Trophoblast cell (in vitro differentiated cells and primary cell): ENCODE measurements at places on chromosomes 1 and 21.

DNA sequence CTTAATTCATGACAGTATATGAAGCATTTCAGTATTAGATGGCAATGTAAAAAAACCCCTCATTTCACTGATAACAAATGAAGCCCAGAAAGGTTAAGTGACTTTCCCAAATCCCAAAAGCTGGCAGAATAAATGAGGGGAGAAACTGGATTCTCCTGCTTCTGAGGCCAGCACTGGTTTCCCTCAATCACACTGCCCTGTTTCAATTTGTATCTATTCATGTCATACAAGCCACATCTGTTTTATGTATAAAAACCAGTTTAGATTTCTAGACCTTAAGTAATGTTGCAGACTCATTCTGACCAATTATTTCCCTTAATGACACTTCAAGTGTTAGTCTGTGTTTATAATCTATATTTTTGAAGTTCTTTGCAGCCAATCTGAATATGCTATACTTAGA, 16.8 kb downstream of the PLPPR4 start:
- no peaks in the 10 kb centered on the region for H3K4me1 ChIP-seq
- no peaks in the 10 kb centered on the region for H3K36me3 ChIP-seq
- DNase-seq, result no peak
- H3K27ac ChIP-seq, result no peak overlapping the region
- H3K4me3 ChIP-seq, result no peak overlapping the region

DNA sequence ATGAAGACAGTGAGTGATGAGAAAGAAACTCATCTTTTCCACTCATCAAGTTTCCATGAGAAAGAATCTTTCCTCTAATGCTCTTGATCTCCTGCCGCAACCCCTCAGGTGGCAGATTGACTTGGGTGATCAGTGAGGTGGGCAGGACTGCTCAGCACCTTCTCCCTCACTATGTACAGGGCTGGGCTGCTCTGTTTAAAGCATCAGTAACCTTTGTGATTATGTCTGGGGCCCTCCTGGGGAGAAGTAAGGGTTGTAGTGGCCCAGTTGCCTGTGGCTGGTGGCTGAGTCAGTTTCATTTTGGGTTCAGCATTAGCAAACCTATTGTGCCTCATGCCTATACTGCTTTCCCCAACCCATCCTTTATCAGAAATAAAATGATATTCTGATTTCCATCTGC, 366.0 kb downstream of the TTLL7 start:
- H3K4me3 ChIP-seq, result no peak overlapping the region
- H3K36me3 ChIP-seq, result no peaks in the 10 kb centered on the region
- H3K27me3 ChIP-seq, result no peaks in the 10 kb centered on the region
- no peak for DNase-seq

DNA sequence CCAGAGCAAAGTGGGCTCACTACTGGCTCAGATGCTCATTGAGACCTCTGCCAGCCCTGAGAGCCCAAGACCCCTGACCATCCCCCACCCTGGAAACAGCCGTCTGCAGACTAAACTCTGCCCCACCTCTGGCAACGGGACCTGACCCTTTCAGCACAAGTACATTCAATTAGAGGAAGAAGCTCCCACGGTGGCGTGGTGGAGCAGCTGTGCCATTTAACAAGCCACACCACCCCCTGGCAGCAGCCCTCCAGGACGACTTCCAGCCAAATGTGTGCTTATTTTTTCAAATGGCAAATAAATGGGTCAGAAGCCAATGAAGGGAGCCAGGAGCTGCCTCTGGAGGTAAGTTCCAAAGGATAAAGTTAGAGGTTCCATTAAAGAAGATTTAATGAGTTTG, 226.7 kb downstream of the NPHP4 start:
- H3K4me3 ChIP-seq, result no peak overlapping the region
- no peaks in the 10 kb centered on the region for H3K36me3 ChIP-seq
- H3K4me1 ChIP-seq, result peaks cover 16% of the 10 kb centered on the region
- DNase-seq, result no peak
- H3K27me3 ChIP-seq, result no peaks in the 10 kb centered on the region
- no peak overlapping the region for H3K27ac ChIP-seq

GRCh38 chr1:240107058-240107684, 15.5 kb downstream of the FMN2 start:
- H3K27ac ChIP-seq, result no peak overlapping the region
- H3K36me3 ChIP-seq, result no peaks in the 10 kb centered on the region
- no peak overlapping the region for H3K4me3 ChIP-seq
- no peaks in the 10 kb centered on the region for H3K4me1 ChIP-seq
- DNase-seq, result no peak
- H3K27me3 ChIP-seq, result no peaks in the 10 kb centered on the region

DNA sequence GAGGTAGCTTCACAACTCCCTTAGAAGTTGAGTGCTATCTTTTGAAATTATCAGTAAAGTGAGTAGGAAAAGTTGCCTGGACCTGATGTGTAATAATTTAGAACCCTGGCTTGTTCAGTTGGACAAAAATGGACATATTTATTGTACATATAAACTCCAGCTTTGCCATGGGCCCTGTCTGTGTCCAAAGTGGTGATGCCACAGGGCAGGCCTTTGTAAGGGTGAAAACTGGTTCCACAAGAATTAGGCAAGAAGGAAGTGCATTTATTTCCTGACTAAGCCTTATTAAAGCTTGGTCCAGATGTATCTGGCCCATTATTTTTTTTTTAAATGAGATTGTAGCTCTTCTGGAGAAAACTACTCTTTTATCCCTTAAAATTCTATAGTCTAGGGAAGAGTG, 47.9 kb downstream of the MACO1 start:
- H3K27ac ChIP-seq, result no peak overlapping the region
- H3K36me3 ChIP-seq, result peaks cover 3% of the 10 kb centered on the region
- no peaks in the 10 kb centered on the region for H3K27me3 ChIP-seq
- peaks cover 4% of the 10 kb centered on the region for H3K4me1 ChIP-seq

DNA sequence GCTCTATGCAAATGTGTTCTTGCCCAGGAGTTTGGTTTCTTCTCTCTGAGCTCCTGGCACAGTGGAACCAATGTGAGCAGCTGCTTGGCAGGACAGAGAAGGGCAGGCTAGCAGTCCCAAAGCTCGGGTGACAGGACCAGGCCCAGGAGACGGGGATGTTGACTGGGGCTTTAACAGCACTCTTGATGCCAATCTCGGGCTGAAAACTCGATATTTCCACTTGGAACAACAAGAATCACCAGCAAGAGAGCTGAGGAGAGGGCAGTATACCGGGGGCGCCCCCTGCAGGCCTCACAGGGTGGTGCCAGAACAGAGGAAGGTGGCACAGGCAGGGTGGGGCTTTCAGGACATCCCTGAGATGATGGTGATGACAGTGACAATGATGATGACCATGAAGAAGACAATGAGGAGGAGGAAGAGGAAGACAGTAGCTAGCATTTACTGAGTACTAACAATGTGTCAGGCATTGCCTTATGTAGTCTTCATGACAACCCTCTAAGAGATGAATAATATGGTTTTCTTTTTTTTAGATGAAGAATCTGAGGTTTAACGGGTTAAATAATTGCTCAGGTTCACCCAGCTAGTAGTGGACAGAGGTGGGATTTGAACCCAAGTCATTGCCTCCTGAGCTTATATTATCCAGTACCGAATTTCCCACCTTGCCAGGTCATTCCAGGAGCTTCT, 2.7 kb upstream of the KCNJ9 start:
- H3K36me3 ChIP-seq, result no peaks in the 10 kb centered on the region
- no peaks in the 10 kb centered on the region for H3K4me1 ChIP-seq
- peak; percentile 43 for DNase-seq
- H3K27ac ChIP-seq, result no peak overlapping the region
- peaks cover 5% of the 10 kb centered on the region for H3K27me3 ChIP-seq

- no peaks in the 10 kb centered on the region for H3K4me1 ChIP-seq
- no peaks in the 10 kb centered on the region for H3K27me3 ChIP-seq
- H3K36me3 ChIP-seq, result no peaks in the 10 kb centered on the region
- no peak overlapping the region for H3K27ac ChIP-seq
- no peak overlapping the region for H3K4me3 ChIP-seq
- peak; percentile 31 for DNase-seq
Measured at GRCh38 chr1:25529518-25530185, 13.8 kb upstream of the LDLRAP1 start.

DNA sequence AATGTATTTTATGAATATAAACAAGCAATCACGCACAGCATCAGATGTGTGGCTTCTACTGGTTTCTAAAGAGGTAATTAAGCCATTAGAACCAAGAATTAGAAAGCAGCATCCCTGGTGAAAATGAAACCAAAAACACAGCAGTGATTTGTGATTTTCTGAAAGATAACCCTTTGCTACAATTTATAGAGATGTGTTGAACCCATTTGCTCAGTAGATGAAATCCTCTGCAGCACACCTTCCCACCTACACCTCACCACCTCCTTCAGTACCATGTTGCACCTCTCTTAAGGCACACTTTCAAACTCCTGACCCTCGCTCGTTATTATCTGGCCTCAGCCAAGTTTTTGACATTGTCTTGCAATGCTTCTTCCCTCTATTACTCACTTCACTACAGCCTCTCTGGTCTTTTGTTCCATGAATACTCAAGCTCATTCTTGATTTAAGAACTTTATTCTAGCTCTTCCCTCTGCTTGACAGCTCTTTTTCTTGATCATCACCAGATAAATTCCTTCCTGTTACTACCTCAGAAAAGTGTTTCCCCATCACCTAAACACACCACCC, 38.6 kb downstream of the NSL1 start:
- no peak for DNase-seq
- H3K4me1 ChIP-seq, result no peaks in the 10 kb centered on the region
- H3K36me3 ChIP-seq, result peaks cover 2% of the 10 kb centered on the region
- H3K27me3 ChIP-seq, result no peaks in the 10 kb centered on the region

GRCh38 chr1:185450917-185451316, 133.9 kb upstream of the IVNS1ABP start:
- H3K4me1 ChIP-seq, result no peaks in the 10 kb centered on the region
- no peaks in the 10 kb centered on the region for H3K36me3 ChIP-seq
- DNase-seq, result no peak
- H3K27me3 ChIP-seq, result no peaks in the 10 kb centered on the region

DNA sequence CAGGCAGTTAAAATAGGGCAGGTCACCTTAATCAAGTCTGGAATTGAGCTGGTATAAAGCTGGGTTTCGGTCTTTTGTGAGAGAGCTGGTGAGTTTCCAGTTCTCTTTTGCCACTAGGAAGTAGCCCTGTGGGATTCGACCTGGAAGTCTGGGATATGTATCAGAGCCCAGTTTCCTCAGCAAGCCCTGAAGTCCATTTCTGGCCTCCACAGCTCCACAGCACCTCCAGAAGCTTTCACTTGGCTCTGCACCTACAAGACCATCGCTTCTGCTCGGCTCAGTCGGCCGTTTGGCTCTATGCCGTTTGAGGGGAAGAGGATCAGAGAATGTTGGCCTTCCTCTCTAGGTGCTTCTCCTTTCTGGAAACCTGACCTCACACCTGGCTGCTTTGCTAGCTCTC, 148.0 kb downstream of the GALNT2 start:
- no peaks in the 10 kb centered on the region for H3K36me3 ChIP-seq
- H3K27ac ChIP-seq, result no peak overlapping the region
- no peak overlapping the region for H3K4me3 ChIP-seq
- no peak for DNase-seq
- H3K4me1 ChIP-seq, result peaks cover 11% of the 10 kb centered on the region

- no peaks in the 10 kb centered on the region for H3K27me3 ChIP-seq
- peaks cover 23% of the 10 kb centered on the region for H3K4me1 ChIP-seq
- no peak overlapping the region for H3K27ac ChIP-seq
Measured at GRCh38 chr1:225424562-225425200, 3.2 kb downstream of the LBR start.

GRCh38 chr1:206581571-206581981, 30.7 kb downstream of the EIF2D start:
- H3K4me1 ChIP-seq, result no peaks in the 10 kb centered on the region
- peak; percentile 30 for DNase-seq
- no peaks in the 10 kb centered on the region for H3K36me3 ChIP-seq
